ENCODE measurements at places on chromosomes 6 and 20.
A peak's percentile ranks its signal among the peaks of the same experiment; 100 is the strongest.

DNA sequence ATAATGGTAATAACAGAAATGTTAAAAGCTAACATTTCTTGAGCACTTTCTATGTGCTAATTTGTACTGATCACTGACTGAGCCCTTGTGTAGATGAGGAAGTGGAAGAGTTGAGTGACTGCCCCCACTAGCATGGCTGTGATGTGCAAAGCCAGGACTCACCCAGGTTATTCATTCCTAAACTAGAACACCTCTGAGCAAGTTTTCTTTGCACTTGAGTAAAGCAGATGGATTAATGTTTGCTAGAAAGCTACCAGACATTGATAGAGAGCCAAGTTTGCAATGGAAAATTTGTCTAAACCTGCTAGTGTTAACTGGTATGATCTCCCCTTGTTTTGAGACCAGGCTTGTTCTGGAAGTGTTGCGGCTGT is 467.4 kb upstream of the PLCB4 start:
- no peak for DNase-seq

DNA sequence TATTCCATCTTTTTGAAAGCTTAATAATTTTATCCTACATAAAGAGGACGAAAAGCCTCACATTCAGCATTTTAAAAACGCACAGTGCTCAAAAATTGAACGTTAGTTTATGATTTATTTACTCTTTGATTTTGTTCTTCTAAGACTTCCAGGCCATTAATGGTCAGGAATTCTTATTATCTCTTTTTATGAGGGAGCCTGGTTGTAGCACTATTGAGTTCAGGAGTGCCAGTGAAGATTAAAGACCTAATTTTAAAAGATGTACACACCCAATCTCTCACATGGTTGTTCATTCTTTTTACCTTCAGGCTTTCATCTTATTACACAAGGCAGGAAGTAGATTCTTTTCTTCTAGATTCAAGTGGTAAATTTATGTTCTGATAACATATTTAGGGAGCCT is 68.6 kb downstream of the HDDC2 start:
- DNase-seq, result no peak

DNA sequence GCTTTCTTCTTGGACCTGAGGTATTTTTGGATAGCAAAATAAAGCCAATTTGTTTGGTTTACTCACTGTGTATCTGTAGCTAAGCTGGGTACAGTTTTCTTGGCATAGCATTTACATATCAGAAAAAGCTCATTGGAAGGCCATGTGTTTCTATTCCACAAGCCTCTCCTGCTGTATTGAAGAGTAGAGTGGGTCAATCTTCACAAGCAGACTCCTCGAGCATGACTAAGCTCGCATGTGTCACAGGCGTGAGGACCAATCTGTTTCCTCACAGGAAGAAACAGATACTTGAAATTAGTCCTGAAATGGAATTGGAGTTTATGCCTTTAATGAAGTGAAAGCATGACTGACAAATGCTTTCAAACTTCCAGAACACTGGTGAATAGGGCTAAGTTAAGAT is 1279.0 kb upstream of the MAP3K7 start:
- DNase-seq, result no peak

DNA sequence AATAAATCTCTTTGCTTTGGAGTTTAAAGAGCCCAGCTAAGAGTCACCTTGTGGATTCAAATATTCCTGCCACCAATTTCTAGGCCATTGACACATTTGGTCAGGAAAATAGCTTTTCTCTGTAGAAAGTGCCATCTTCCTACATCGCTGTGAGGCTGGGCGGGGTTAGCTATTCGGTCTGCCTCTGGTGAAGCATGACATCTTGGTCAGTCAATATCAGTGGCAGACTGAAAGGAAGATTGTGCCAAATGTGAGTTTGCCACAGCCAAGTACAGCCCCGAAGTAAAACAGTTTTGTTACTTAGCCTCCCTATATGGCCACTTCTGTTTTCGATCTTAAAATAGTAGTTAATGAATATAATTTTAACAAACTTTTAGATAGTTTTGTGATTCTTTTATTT is 65.5 kb upstream of the FABP7 start:
- no peak for DNase-seq

GRCh38 chr6:23879816-23880215 is 246.2 kb upstream of the NRSN1 start:
- no peak for DNase-seq

GRCh38 chr20:50464026-50464724 is 46.0 kb upstream of the PTPN1 start:
- peak; percentile 25 for DNase-seq

- no peak for DNase-seq
Measured at GRCh38 chr20:50415021-50415515, 95.1 kb upstream of the PTPN1 start.

GRCh38 chr20:21358737-21359136 is 38.6 kb downstream of the NKX2-4 start:
- no peak for DNase-seq

GRCh38 chr20:38790200-38791053 is 15.1 kb upstream of the PPP1R16B start:
- no peak for DNase-seq

GRCh38 chr20:48788486-48789072 is 39.2 kb downstream of the PREX1 start:
- DNase-seq, result no peak

- DNase-seq, result no peak
Measured at GRCh38 chr6:71080826-71081225, 124.0 kb upstream of the B3GAT2 start.

- DNase-seq, result no peak
Measured at GRCh38 chr20:50675671-50676376, 15.5 kb downstream of the RIPOR3 start.

- DNase-seq, result no peak
Measured at GRCh38 chr6:36067374-36068011, 39.9 kb downstream of the MAPK14 start.

- DNase-seq, result no peak
Measured at GRCh38 chr6:157312757-157313156, 10.6 kb downstream of the TMEM242 start.

- DNase-seq, result no peak
Measured at GRCh38 chr6:68013780-68014515, 621.1 kb upstream of the ADGRB3 start.

- no peak for DNase-seq
Measured at GRCh38 chr20:1324598-1325172, 4.3 kb downstream of the SDCBP2 start.

- DNase-seq, result no peak
Measured at GRCh38 chr20:2814587-2815051, at the start of gene C20orf141. Gene C20orf141 (plus strand): TSS chr20:2814987. CDS start chr20:2815185, 198 bp downstream.

DNA sequence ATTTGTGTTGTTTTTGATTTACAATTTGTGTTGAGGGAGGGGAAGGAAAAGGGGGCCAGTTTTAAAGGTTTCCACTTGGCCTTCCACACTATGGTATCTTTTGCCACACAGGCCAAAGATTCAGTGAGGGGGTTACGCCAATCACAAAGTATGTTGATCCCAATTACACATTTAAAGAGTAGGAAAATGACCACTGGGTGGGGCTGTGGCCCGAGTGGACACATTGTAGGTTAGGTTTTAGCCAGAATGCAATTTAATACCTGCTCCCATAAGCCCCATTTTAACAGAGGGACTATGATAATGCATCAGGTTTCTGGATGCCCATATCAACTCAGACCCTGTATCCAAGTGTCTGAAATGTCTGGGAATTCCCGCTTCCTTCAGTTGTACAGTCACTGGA is 15.6 kb downstream of the VGLL2 start:
- no peak for DNase-seq

- DNase-seq, result no peak
Measured at GRCh38 chr20:5592823-5593739, 157.1 kb upstream of the SHLD1 start.

DNA sequence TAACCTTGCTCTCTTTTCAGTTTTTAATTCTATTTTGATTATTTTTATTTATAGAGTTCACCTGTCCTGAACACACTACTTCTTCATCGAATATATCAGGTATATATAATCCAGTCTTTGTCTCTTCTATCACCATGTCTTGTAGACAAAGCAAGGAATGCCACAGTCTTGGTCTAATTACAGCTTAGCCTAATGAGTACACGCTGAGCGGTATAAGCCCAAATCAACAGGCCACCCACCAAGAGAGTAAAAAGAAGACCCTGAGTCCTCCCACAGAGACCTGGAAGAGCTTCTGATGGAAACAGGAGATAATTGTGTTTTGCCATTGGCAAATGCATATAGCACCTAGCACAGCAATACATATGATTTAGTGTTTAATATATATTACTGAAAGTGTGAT is 68.7 kb upstream of the TCF21 start:
- no peak for DNase-seq

- DNase-seq, result no peak
Measured at GRCh38 chr6:514396-514978, 122.9 kb downstream of the IRF4 start.

- DNase-seq, result no peak
Measured at GRCh38 chr6:82408952-82409431, 45.4 kb downstream of the TPBG start.

GRCh38 chr6:1263850-1264377 is 48.0 kb upstream of the FOXQ1 start:
- no peak for DNase-seq

DNA sequence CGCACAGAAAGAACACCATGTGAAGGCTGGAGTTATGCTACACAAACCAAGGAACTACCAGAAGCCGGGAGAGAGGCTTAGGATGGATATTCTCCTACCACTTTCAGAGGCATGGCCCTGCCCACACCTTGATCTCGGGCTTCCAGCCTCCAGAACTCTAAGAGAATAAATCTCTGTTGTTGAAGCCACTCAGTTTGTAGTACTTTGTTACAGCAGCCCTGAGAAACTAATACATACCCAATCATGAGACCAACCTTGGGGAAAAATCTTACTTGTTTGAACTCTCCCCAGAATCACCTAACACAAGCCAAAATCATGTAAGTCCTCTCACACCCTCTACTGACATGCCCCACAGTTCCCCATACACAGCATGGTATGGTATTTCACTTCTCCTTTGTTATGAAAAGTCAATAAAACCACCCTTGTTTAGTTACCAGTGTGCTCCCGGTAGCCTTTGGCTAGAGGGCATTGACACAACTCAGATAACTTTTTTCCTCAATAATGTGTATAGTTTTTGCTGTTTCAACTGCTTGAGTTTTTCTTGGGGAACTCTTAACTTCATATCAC is 40.7 kb upstream of the SLC2A12 start:
- no peak for DNase-seq

Measured in stimulated activated CD8-positive, alpha-beta memory T cell treated with anti-CD3 and anti-CD28 coated beads, Interleukin-12 subunit alpha, Interleukin-12 subunit beta, amount 100 ng/mL, for 1 hour (primary cell).